ENCODE measurements at places on chromosomes 5 and 9.

- DNase-seq, result no peak
Measured at GRCh38 chr5:80481019-80481893, 6.6 kb upstream of the FAM151B start.

DNA sequence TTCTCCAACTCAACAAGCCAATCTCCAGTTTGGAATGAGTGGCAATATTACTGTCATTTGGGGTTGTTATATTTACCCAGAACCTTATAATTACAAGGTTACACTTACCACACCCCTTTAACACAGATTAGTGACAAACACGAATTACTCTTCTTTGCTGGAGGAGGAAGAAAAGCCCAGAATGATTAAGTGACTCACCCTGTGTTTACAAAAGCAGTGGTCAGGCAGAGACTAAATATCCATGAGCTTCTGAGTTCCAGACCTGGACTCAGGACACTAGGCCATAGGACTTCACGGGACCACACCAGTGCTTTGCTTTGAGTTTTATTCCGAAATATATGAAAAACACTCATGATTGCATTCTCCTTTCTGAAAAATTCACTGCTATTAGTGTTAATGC, 370.8 kb downstream of the TLE1 start:
- DNase-seq, result no peak

- DNase-seq, result no peak
Measured at GRCh38 chr9:116191576-116192415, 38.2 kb downstream of the PAPPA start.

DNA sequence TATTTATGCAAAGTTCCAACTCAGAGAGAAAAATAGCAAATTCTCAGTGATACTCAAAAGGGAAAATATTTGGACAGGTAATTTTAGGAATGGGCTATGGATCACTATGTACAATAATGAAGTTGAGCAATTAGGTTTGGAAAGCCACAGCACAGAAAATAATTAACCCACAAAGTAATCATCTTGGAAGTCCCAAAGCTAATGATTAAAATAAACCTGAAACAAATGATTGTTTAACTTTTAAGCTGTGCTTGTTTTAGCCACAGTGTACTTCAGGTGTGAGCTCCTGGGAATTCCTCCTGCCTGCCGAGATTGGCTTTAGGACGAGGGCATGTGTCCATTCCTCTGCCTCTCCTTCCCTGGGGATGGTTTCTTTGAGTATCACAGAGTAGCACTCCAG, 403.9 kb downstream of the ZSWIM6 start:
- no peak for DNase-seq

DNA sequence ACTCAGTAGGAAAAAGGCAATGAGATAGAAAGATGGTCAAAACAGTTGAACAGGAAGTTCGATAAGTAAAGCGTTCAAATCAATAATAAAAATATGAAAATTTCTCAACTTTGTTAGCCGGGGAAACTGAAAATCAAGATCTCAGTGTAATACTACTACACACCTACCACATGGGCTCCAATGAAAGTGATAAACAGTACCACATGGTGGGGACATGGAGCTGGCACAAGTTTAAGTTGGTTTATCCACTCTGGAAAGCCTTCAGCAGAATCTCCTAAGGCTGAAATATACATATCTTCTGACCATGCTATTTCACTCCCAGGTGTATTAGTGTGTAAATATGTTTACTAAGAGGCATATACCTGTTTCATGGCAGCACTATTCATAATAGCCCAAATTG, 126.8 kb downstream of the NXNL2 start:
- no peak for DNase-seq

- DNase-seq, result no peak
Measured at GRCh38 chr5:9284781-9285307, 261.0 kb downstream of the SEMA5A start.

DNA sequence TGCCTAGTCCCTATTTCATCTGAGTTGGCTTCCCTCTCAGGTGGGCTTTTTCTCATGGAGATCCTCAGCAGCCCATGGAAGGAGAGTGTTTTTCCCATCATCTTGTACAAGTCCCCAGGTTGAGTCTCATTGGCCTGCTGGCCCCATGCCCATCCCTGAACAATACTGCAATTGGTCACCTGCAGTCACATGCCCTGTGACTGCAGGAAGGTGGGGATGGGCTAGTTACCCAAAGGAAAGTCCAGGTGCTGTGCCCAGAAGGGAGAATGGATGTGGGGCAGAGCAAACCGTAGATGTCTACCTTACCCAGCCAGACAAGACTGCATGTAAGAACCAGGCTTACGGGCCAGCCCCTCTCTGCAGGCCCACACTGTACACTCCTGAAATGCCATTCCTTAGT, 54.0 kb upstream of the SAP30L start:
- DNase-seq, result no peak

GRCh38 chr5:151491062-151491461, 43.7 kb downstream of the SLC36A1 start:
- DNase-seq, result no peak

DNA sequence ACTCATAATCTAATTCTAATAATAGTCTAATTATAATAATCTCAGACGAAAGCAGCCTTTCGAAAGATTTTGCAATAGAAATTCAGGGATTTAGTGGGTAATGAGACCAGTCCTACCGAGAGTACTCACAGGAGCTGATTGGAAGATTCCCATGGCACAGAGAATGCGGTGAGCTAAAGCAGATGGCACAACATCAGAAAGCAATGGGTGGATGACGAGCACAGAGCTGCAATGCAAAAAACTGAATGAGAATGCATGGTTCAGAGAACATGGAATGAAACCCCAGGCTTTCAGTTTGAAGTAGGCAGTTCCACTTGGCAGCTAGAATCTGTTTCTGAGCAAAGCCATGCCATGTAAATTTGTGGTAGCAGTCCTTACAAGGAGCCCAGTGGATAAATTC, 78.2 kb upstream of the SPINK5 start:
- no peak for DNase-seq

- no peak for DNase-seq
Measured at GRCh38 chr9:101628173-101628572, 33.4 kb upstream of the PPP3R2 start.

- DNase-seq, result no peak
Measured at GRCh38 chr5:96262105-96262504, 170.9 kb downstream of the PCSK1 start.

GRCh38 chr5:6360323-6361072, 17.8 kb downstream of the MED10 start:
- no peak for DNase-seq

GRCh38 chr5:178382754-178383164, 150.2 kb upstream of the PHYKPL start:
- DNase-seq, result no peak

GRCh38 chr5:60230456-60230855, 336.9 kb upstream of the PDE4D start:
- DNase-seq, result no peak

DNA sequence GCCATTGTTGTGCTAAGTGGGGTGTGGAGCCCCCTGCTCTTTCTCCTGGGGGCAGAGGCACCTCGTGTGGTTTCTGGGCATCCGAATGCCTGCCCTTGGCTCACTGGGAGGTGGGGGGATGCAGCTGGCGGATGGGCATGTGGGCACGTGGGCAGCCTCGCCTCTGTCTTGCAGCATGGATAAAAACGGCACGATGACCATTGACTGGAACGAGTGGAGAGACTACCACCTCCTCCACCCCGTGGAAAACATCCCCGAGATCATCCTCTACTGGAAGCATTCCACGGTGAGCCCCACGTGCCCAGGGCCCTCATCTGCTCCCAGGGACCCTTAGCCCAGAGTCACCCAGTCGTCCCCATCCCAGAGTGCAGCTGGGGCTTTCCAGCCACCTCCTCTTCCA, 25.3 kb downstream of the PTGES2 start:
- DNase-seq, result no peak

GRCh38 chr5:5353681-5354080, 68.8 kb upstream of the ICE1 start:
- DNase-seq, result no peak

- DNase-seq, result no peak
Measured at GRCh38 chr5:32123889-32124676, 50.0 kb downstream of the GOLPH3 start.

DNA sequence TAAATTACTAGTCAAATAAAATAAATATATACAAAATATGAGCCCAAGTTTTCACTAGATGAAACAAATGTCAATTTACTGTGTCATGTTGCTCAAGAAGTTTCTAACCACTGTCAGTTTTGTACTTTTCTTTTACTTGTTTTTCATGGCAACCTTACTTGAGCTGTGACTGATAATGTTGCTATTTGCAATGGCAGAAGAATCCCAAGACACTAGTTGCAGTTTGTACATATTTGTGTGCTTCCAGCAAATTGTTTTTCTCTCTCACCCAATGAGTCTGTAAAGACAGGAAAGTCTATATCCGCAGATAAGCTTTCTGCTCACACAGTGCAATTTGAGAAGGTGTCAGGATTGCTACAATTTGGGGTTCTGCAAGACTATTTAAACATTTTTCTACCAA, 338.6 kb upstream of the PCSK5 start:
- no peak for DNase-seq

- no peak for DNase-seq
Measured at GRCh38 chr5:14753292-14753691, 88.8 kb downstream of the OTULIN start.

GRCh38 chr5:92674321-92674720, 906.7 kb downstream of the NR2F1-AS1 start:
- DNase-seq, result no peak

DNA sequence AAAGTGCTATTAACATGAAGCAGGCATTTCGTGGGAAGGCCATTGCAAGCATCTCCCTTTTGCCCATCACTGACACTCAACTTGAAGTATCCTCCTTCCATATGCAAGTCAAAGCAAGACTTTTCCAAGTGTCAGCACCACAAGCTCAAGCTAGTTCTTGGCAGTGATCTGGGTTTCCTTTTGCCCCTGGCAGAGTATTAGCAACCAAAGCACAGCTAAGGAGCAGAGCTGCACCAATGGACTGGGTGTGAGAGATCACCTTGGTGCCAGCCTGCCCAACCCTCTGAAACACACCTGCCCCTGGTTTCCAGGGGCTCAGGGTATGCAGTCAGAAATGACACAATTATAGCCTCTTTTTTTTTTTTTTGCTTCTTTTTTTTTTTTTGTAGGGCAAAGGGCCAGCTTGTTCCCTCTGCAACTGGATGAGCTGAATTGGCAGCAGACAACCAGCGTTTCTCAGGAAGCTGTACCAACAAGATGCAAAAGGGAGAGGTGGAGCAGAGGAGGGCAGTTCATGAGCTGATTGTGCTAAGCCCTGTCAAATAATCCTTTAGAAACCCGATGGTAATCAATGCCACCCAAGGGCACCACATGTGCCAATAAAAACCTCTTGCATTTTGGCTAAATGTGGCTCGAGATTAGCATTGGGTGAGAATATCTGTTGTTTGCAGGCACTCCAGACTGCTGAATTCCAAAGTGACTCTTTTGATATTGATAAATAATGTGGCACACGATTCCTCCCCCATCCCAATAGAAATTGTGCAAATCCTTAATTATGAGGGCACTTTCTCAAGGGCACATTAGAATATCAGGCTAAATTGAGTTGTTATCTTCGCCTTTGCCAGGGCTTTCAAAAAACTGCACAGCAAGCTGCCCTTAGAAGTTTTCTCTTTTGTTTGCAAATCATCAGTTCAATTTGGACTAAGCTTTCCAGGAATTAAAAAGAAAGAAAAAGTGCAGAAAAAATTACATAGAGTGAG, 192.4 kb downstream of the GAS1 start:
- DNase-seq, result no peak

GRCh38 chr5:96703995-96704394, 41.8 kb downstream of the CAST start:
- no peak for DNase-seq

DNA sequence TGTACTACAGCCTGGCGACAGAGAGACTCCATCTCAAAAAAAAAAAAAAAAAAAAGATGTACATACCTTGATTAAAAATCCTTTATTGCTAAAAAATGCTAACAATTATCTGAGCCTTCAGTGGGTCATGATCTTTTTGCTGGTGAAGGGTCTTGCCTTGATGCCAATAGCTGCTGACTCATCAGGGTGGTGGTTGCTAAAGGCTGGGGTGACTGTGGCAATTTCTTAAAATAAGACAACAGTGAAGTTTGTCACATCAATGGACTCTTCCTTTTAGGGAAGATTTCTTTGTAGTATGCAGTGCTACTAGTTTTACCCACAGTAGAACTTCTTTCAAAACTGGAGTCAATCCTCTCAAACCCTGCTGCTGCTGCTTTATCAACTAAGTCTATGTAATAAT, 33.9 kb upstream of the OTULINL start:
- DNase-seq, result no peak

DNA sequence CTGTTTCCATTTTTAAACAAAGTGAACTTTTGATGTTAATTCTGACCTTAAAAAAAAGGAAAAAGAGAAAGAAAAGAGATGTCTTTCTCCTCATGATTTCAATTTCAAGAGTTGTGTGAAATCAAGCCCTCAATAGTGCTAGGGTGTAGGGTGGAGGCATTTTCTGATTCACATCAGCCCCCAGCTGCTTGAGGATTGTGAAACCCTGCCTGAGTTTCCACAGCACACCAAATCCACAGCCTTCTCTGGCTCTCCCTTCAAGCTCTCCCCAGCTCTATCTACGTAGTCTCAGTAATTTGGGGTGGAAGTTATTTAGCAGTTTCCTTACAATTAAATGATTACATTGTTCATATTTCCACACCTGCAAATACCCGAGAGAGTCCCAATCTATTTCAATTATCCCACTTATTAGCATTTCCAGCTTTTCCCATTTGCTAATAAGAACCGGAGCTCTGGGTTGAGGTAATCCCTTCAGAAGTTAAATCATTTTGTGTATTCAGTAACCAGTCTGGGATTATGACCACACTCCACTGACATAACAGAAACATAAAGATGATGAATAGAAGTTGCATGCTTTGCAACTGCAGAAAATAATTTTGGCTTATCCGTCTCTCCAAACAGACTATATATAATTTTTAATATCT, 54.9 kb downstream of the MTX3 start:
- no peak for DNase-seq

GRCh38 chr9:125649315-125649714, 57.7 kb downstream of the MAPKAP1 start:
- DNase-seq, result no peak

DNA sequence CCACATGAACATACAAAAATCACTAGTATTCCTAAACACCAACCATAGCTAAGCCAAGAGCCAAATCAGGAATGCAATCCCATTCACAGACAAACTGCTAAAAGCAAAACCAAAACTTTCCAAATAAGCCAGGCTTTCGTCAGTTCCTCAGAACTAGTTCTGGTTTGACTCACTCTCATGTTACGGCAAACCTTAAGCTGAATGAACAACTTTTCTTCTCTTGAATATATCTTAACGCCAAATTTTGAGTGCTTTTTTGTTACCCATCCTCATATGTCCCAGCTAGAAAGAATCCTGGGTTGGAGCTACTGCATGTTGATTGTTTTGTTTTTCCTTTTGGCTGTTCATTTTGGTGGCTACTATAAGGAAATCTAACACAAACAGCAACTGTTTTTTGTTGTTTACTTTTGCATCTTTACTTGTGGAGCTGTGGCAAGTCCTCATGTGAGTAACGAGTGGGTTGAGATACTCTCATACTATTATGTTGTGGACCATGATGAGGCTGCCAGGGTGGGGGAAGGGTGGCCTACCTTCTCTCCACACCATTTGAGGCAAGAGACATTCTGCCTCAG, at the start of gene PDCD1LG2:
PDCD1LG2 (plus strand) TSS at position 172 of the 572 bp plus-strand sequence. CDS start 12,016 bp downstream, outside the sequence.
- DNase-seq, result no peak
